ENCODE measurements at places on chromosomes 4 and X.
A peak's percentile ranks its signal among the peaks of the same experiment; 100 is the strongest.

- no peak overlapping the region for H3K27ac ChIP-seq
- H3K27me3 ChIP-seq: peaks cover 4% of the 10 kb centered on the region
- H3K4me1 ChIP-seq: no peaks in the 10 kb centered on the region
- no peak for DNase-seq
- no peak overlapping the region for H3K4me3 ChIP-seq
- H3K36me3 ChIP-seq: no peaks in the 10 kb centered on the region
These were observed 1015.6 kb downstream of the PCDH19 start for GRCh38 chrX:99394456-99394855.

DNA sequence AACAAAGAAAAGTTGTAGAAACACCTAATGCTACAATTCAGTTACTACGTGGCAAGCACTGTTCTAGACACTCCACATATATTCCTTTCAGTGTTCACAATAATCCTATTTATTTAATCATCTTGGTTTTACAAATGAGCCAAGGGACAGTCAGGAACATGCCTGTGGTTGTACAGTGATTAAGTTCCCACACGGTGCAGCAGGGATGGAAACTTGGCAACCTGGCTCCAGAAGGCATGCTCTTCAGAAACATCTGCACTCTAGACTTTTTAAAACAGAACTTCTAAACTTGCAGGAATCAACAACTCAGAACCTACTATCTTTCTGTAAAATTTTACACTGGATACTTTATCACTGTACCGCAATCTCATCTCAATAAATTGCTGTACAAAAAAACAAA lies 32.1 kb downstream of the TAPT1 start:
- H3K4me1 ChIP-seq: peaks cover 2% of the 10 kb centered on the region

DNA sequence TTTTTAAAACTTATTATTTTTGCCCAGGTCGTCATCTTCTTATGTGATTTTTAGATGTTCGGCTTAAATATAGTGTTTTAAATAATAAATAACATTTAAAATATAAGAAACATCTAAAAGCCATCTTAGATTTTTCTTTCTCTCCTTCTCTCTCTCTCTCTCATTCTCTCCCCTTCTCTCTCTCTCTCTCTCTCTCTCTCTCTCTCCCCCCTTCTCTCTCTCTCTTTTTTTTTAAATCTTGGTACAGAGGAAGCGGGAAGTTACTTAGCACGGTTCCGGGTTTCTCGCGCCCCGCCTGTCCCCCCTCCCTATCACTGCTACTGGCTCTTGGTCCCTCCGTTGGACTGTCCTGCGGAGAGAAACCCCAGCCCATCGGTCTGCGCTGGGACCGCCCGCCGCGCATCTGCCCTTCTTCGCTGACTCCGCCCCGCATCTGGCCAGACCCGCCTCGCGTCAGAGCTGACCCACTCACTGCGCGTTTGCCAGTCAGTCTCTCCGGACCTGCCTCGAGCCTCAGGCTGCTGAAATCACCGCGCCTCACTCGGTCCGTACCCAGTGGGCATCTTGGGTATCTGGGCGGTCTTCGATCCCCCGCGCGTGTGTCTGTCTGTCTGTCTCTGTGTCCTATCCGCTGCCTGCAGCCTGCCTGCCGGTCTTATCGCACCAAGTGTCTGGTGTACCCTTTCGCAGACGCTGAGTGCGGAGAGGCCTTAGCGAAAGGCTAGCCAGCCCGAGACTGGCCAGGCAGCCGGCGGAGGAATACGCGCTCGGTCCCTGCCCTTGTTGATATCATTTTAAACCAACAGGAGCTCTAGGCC lies at the start of gene PABPC5:
Gene PABPC5, plus strand, starts transcription at position 489 of the 818 bp plus-strand sequence. CDS start 739 bp downstream, outside the sequence.
- no peaks in the 10 kb centered on the region for H3K36me3 ChIP-seq
- H3K4me1 ChIP-seq: peaks cover 6% of the 10 kb centered on the region
- H3K27ac ChIP-seq: no peak within 1 kb of the TSS
- peak within 1 kb of the TSS; percentile 49 for H3K4me3 ChIP-seq

- H3K27me3 ChIP-seq: no peaks in the 10 kb centered on the region
- H3K4me3 ChIP-seq: no peak overlapping the region
- H3K4me1 ChIP-seq: no peaks in the 10 kb centered on the region
- no peak for DNase-seq
- H3K36me3 ChIP-seq: peaks cover 67% of the 10 kb centered on the region
These were observed 31.2 kb upstream of the MSANTD1 start for GRCh38 chr4:3217771-3218170.

GRCh38 chrX:53294024-53294648 lies 12.8 kb upstream of the IQSEC2 start:
- DNase-seq: peak; percentile 40
- no peaks in the 10 kb centered on the region for H3K36me3 ChIP-seq
- H3K27ac ChIP-seq: no peak overlapping the region
- no peak overlapping the region for H3K4me3 ChIP-seq
- H3K27me3 ChIP-seq: peaks cover 23% of the 10 kb centered on the region

GRCh38 chrX:23436875-23437274 lies 102.2 kb downstream of the PTCHD1 start:
- no peaks in the 10 kb centered on the region for H3K27me3 ChIP-seq
- no peak overlapping the region for H3K4me3 ChIP-seq
- no peaks in the 10 kb centered on the region for H3K4me1 ChIP-seq
- no peak overlapping the region for H3K27ac ChIP-seq
- DNase-seq: no peak

DNA sequence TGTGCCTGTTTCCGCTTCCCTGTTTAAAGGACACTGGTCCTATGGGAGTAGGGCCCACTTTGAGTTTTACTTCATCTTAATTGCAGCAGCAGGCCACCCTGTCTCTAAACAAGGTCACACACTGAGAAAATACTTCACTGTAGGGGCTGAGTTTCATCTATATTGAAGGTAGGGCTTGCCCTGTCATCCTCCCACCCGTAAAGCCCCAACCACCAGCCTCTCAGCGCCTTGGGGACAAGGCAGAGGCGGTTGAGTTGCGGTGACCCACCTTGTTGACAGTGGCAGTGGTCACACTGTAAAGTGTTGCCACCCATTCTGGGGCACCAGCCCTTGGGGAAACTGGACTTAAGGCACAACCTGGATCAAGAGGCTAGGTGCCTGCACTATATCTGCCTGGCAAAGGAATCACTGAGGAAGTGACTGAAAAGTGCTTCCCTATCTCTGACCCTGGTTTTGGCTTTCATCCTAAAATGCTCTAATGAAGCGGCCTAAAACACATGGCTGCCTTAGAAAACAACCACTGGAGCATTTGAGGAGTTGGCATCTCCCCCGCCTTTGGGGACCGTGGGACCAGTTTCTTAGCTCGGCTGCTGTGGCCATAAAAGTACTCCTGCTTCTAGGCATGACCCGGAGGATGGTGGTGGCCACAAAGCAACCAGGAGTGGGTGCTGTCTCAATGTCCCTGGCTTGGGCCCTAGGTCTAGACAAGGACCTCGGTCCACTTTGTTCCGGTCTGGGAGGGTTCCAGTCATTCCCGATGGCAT lies 7.8 kb upstream of the WDR1 start:
- no peak overlapping the region for H3K4me3 ChIP-seq
- no peak overlapping the region for H3K27ac ChIP-seq

- H3K27me3 ChIP-seq: peaks cover 59% of the 10 kb centered on the region
- no peak overlapping the region for H3K4me3 ChIP-seq
- H3K36me3 ChIP-seq: no peaks in the 10 kb centered on the region
- DNase-seq: peak; percentile 49
- H3K27ac ChIP-seq: no peak overlapping the region
These were observed 2.7 kb upstream of the NKX3-2 start for GRCh38 chr4:13546941-13547484.

- H3K27ac ChIP-seq: no peak overlapping the region
- H3K4me3 ChIP-seq: no peak overlapping the region
- H3K36me3 ChIP-seq: peaks cover 13% of the 10 kb centered on the region
- no peaks in the 10 kb centered on the region for H3K4me1 ChIP-seq
- H3K27me3 ChIP-seq: no peaks in the 10 kb centered on the region
These were observed 74.1 kb downstream of the EVC start for GRCh38 chr4:5784960-5785611.

DNA sequence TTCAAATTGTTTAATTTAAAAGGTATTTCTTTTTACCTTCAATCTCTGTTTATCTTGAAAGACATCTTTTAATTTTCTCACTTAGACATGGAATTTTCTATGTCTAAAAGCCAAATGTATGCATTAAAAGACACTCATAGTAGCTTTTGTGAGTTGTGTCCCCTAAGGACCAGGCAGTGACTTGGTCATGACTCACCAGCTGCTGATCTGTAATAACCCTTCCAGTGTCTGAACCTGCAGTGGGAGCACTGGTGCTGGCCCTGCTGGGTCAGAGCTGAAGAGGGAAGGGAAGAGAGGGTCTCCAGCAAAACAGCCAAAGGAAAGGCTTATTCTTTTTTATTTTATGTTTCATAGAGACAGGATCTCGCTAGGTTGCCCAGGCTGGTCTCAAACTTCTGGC lies 31.1 kb upstream of the SH3D19 start:
- H3K4me3 ChIP-seq: no peak overlapping the region
- no peaks in the 10 kb centered on the region for H3K27me3 ChIP-seq
- H3K4me1 ChIP-seq: peaks cover 6% of the 10 kb centered on the region
- no peak overlapping the region for H3K27ac ChIP-seq
- no peaks in the 10 kb centered on the region for H3K36me3 ChIP-seq
- no peak for DNase-seq

- no peak overlapping the region for H3K4me3 ChIP-seq
- H3K27ac ChIP-seq: no peak overlapping the region
- H3K36me3 ChIP-seq: no peaks in the 10 kb centered on the region
- H3K27me3 ChIP-seq: no peaks in the 10 kb centered on the region
These were observed 1272.1 kb downstream of the ARAP2 start for GRCh38 chr4:34972189-34972588.

DNA sequence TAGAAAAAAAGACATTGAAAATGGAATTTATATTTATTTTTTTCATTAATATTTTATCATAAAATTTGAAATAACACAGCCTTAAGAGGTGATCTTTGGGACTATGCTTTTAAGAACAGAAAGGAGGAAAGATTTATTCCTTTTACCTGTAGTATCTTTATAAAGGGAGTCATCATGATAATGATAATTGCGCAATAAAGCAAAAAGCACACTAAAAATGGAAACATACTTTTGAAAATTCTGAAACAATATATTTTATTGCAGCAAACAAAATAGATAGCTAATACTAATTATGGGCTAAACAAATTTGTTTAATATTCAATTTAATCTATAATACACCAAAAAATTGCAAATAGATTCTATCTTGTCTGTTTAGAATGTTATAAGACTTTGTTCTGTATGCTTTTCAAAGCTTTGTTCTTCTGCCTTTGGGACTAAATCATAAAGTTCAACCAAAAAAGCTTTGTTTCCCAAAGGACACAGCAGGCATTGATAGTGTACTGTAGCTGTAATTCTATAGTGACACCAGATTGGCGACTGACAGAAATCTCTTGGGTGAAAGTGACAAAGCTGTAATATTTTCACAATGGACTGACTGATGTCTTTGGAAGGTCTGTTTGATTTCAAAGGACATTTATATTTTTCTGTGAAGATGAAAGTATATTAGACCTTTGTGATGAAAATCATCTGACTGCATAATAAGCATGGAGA lies 2156.6 kb upstream of the TENM3 start:
- H3K27ac ChIP-seq: no peak overlapping the region
- no peak overlapping the region for H3K4me3 ChIP-seq
- no peaks in the 10 kb centered on the region for H3K4me1 ChIP-seq
- no peak for DNase-seq

- DNase-seq: no peak
- H3K4me3 ChIP-seq: no peak overlapping the region
- no peaks in the 10 kb centered on the region for H3K36me3 ChIP-seq
- H3K4me1 ChIP-seq: no peaks in the 10 kb centered on the region
- no peak overlapping the region for H3K27ac ChIP-seq
- peaks cover 3% of the 10 kb centered on the region for H3K27me3 ChIP-seq
These were observed 102.8 kb downstream of the GLUD2 start for GRCh38 chrX:121150217-121150616.

GRCh38 chr4:158938220-158939044 lies 164.4 kb upstream of the RAPGEF2 start:
- no peaks in the 10 kb centered on the region for H3K4me1 ChIP-seq
- no peaks in the 10 kb centered on the region for H3K36me3 ChIP-seq
- DNase-seq: no peak
- no peaks in the 10 kb centered on the region for H3K27me3 ChIP-seq
- no peak overlapping the region for H3K4me3 ChIP-seq

Data from lung (tissue), 17 donors.